ENCODE measurements at places on chromosomes 5 and 9.

GRCh38 chr5:87529486-87530076 lies 116.9 kb upstream of the CCNH start:
- DNase-seq = no peak

DNA sequence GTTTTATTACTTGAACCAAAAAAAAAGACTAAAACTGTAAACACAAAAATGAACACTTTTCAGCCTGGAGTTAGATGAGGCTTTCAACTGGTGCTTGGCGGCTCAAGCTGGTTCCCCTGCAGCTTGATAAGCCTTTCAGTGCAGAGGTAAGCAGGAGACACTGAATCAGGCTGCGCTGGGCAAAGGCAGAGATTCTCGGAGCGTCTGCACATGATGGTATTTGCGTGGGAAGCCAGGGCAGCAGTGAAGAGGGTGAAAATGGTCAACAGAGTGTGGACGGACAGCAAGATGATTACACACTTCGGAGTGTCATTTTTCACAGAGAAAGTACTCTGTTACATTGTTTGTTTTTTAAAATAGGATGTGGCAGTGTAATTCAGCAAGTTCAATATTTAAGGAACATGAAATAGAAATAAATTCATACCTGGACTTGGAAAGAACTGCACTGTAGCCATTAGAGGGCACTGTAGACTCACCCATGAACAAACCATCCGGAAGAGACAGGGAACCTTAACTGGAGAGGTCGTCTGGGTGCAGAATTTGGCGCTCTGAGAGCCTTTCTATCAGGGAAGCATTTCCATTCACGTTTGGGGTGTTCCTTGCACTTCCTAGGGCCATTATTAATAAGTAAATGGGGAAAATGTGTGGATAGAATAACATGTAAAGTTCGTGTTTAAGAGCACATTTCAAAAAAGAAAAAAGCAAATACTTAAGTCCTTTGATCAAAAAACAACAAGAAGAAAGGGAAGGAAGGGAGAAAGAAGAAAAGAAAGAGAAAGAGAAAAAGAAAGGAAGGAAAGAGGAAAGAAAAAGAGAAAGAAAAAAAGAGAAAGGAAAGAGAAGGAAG lies 69.8 kb downstream of the ICE1 start:
- DNase-seq = no peak

DNA sequence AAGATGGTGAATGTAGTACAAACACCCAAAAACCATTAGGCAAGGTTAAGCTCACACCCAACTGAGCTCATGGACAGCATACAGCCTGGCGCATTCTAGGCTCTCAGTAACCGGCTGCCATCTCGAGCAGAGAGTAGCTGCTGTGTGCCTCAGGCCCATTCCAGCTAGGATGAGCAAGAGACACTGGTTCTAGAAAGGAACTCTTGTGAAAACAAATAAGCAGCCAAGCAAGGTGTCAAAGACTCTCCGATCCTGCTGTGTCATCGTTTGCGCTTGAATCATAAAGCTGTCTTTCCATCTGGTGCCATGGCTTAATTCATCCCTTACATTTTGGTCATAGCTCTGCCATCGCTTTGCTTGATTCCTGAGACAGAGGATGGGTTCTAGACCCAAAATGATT lies 135.4 kb upstream of the MSX2 start:
- DNase-seq = no peak

DNA sequence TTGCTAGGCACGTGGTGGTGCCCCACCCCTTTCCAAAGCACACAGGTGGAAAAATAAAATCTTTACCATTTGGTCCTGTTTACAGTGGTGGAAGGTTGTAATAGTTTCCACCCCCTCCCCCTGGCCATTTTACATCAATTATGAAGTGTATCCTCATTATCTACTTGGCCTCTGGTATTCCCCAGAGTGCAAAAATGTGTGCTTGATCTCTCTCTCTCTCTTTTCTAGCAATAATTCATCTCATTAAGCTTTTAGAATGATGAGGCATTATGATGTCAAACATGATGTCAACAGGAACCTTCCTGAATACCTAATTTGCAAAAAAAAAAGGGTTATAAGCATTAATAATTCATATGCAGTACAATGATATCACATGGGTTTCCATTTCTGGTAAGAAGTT lies 3.1 kb downstream of the PDE8B start:
- DNase-seq = no peak

- no peak for DNase-seq
Measured at GRCh38 chr5:94314460-94315131, 303.8 kb downstream of the KIAA0825 start.

GRCh38 chr5:66903218-66903617 lies 293.4 kb downstream of the CD180 start:
- DNase-seq = no peak

DNA sequence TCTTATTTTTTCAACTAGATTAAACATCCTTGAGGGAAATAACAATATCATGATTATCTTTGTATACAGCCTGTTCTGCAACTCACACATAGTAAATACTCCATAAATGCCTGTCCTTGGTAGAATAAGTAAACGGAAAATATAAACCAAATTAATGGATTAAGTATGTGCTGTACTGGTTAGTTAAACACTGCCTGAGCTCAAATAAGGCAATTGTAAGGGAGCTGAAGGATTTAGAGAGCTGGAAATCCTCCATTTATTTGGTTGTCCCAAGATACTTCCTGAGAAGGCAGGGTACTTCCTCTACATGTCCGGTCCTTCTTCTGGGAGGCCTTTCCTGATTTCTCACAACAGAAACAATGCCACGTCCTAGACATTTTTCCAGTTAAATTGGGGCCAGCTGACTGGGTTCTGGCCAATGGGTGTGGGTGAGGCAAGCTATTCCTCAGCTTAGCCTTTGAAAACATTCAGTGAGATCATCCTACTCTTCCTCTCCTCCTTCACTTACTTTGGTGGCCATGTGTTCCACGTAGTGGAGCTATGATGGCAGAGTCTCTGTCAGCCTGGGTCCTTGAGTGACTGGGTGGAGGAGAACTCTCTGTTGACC lies 8.5 kb upstream of the C1QTNF3 start:
- DNase-seq = no peak

DNA sequence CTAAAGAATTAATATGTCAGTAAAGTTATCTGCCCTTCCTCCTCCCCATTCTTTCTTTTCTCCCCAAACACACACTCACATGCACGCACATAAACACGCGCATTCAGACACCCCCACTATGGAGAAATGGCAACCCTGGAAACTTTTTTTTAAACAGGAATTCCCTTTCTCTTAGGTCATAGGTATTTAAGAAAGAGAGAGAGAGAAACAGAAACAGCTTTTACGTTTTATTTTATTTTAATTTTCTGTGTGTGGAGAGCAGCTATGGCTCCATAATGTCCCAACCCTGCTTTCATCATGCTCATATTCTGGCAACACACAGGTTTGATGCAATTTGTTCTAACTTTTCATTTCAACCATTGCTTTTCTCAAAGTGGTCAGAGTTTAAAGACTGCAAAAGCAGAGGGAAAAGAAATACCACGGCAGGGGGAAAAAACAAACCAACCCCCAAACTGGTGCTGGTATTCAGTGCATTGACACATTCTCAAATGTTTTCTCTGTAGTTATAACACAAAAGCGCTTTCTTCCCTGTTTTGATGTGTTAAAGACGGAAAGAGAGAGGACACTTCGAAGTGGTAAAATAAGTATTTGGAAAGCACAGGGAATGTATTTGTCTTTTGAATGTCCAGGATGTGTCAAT lies 126.0 kb upstream of the TMEM161B start:
- DNase-seq = no peak

- DNase-seq = no peak
Measured at GRCh38 chr9:108021096-108021710, 531.6 kb upstream of the KLF4 start.

DNA sequence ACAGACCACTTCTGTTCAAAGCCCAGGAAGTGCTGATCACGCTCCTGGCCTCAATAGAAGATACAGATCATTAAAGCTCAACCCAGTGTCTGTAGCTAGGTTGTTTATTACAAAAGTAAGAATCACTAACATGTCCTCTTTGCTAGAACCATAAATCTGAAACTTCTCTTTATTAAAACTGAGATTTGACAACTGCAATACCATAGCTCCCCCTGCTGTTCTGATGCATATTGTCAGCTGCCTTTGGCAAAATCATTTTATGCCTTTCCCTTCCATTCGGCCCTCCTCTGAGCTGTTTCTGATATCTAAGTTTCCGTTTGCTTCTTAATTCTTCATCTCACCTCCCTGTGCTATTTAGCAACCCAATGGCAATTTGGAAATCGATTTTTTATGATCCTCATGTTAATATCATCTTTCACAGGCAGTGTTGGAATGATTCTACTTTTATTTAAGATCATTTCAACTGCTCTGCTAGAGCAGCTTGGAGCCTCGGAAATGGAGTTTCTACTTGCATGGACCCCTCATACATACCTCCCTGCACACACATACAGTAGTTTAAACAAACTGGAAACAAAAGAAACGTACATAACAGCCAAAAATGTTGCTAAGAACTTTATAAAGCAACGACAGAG lies 998.8 kb downstream of the MAT2B start:
- no peak for DNase-seq

- no peak for DNase-seq
Measured at GRCh38 chr9:20437476-20437875, 184.8 kb downstream of the MLLT3 start.

DNA sequence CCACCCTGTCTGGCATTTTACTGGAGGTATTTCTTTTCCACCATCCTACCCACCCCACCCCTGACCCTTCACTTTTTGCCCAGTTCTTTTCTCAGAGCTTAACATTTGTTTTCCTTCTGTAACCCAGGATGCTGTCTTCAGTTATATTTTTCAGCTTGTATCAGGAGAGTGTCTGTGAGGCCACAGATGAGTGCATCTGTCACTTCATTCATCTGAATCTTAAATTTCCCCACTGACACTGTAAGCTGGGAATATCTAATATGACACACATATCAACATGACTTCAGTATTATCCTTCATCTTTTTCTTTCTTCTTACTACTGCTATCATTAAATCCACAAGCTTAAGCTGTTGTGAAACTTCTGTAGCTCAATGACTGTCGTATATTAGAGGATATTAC lies 4.9 kb downstream of the MARCHF3 start:
- DNase-seq = no peak

GRCh38 chr5:87770016-87770570 lies 357.4 kb upstream of the CCNH start:
- no peak for DNase-seq

GRCh38 chr9:118701985-118702384 lies 667.2 kb downstream of the BRINP1 start:
- DNase-seq = no peak

DNA sequence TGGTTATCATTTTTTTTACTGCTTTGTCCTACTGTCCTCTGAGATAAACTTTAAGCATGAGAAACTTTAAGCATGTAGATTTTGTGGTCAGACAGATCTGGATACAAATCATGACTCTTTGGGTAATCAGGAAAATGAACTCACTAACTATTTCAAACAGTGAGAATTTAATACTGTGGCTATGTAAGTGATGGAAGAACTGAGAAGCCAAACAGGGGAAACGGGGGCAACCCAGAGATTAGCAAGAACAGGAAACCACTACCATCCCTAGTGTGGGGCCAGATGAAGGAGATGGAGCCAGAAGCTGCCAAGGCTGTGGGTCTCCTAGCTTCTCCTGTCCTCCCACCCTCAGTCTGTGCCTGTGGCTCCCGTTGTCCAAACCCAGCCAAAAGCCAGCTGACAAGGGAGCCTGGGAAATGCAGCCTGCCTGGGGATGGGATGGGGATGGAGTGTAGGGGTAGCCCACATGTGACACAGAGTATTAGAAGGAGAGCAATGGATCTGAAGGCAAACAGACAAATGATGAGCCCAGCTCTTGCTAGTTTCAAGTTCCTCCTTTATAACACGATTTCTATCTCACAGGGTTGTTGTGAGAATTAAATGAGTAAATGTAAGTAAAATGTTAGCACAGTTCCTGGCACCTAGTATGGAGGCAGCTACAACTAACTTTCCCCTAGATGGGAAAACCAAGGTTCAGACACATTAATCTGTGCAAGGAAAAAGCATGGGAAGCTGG lies 27.7 kb upstream of the CDC23 start:
- DNase-seq = no peak

DNA sequence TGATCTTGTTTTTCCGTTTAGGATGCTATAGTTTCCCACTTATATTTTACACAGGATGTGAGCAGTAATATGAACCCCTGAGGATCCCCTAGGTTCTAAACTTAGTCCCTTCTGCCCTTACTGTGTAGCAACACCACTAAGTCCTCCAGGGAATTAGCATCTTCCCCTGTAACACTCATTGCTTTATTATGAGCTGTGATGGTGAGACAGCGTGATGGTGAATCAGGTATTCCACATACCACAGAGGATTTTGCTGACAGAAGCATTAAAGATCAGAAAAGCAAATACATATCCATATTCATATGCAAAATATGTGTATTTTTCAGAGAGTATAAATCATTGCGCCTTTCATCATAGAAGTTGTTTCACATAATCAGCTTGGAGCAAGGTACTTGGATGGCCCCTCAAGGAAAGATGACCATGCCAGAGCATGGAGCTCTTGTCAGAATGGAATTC lies 317.0 kb downstream of the ICE1 start:
- no peak for DNase-seq

- peak; percentile 60 for DNase-seq
Measured at GRCh38 chr5:160506006-160507004, 84.7 kb downstream of the PTTG1 start.

DNA sequence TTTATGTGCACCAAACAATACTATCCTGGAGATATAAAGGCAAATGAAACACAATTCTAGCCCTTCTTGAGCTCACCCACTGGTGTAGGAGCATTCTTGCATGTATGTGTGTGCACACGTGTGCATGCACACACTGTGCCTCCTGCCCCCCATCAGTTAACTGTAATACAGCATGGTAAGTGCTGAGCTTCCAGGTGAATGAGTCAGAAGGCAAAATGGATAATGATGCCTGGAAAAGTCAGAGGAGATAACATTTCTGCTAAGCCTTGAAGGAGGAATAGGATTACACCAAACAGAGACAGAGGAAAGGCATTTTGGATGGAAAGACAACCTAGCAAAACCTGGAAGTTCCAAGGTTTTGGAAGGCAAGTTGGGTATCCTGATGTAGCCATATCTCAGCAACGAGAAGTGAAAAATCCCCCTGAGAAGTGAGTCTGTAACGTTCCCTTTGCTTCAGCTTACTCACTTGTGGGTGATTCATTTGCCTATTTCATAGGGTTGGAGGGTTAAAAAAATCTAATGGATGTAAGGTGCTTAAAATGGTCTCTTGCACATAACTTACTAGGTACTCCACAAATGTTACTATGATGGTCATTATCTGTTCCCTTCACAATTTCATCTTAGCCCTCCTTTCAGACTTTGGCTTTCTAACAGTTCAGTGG lies 101.4 kb upstream of the STC2 start:
- DNase-seq = no peak

DNA sequence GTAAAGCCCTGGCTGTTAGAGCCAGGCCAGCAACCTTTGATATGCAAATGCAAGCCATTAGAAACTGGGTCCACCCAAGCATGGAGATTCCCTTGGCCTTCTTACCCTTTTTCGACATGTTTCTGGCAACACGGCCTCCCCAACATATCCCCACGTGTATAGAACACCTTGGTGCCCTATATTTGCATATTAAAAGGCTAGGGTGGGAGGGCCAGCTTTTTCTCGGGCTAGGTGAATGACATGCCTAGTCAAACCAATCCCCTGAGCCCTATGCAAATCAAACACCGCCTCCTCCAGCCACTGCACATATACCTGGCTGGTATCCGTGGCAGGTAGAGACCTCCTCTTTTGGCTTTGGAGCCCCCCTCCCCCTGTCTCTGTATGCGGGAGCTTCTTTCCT lies 55.6 kb upstream of the ZFR start:
- DNase-seq = no peak

- DNase-seq = no peak
Measured at GRCh38 chr5:153445875-153446579, 44.4 kb upstream of the GRIA1 start.
